Fibroblast of skin of abdomen (primary cell): ENCODE measurements at places on chromosomes 1 and 21.

DNA sequence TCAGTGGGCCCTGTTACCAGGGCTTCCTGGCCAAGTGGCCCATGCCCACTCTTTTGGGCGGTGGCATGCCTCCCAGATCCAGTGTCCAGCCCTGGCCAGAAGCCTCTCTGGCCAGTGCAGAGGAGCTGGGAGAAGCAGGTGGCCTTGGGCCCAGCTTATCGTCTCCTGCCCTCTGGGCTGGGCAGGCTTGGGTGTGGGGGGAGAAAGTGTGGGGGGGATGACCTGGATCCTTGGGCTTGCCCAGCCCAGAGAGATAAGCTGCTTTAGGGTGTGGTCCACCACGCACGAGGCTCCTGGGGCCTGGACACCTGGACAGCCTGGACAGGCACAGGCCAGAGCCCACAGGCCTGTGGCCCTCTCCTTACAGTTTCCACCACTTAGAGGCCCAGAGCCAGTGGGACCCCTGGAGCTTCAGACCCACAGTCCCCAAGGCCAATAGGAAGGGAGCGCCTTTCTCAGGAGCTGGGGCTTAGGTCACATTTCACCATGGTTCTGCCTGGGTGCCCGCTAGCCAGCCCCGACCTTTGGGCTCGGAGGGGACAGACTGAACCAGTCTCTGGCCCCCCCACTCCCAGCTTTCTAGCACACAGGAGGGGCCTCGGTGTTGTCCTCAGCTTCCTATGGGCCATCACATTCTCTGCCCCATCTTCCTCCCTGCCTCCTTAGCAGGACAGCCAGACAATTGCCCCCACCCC is 1.8 kb downstream of the ESPN start:
- DNase-seq, result no peak

- no peak for DNase-seq
Observed at GRCh38 chr1:185534801-185535200, 199.4 kb upstream of the HMCN1 start.

GRCh38 chr1:82388679-82389078 is 587.9 kb downstream of the ADGRL2 start:
- DNase-seq, result peak; percentile 78

DNA sequence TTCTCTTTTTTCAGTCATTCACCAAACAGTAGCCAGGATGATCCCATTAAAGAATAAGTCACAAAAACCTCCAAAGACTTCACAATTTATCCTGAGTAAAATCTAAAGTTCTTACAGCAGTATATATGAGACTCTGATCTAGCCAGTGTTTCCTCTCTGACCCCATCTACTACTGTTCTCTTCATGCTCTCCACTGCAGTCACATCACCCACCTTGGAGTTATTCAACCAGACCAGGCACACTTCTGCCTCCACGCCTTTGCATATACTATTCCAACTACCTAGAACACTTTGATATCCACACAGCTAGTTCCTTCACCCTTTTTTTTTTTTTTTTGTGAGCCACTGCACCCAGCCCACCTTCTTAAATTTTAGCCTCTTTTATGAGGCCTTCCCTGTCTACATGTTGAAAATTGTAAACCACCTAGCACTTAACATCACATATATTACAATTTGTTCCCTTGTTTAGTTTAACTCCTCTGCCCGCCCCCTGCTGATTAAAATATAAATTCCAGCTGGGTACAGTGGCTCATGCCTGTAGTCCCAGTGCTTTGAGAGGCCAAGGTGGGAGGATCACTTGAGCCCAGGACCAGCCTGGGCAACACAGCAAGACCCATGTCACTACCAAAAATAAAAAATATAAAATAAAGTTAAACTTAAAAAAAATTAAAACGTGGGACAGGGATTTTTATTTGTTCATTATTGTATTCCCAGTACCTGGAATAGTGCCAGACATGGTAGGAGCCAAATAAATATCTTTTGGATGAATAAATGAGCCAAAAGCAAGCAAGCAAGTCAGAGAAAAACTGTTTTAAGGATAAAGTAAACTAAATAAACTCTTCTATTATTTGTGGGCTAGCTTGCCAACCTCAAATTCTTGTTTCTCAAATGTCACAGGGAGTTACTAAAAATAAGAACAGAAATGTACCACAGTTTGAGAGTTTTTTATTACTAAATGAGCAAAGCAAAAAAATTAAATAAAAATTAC is 35.2 kb upstream of the MUTYH start:
- no peak for DNase-seq

GRCh38 chr1:12345350-12346217 is 115.8 kb downstream of the VPS13D start:
- DNase-seq, result no peak

DNA sequence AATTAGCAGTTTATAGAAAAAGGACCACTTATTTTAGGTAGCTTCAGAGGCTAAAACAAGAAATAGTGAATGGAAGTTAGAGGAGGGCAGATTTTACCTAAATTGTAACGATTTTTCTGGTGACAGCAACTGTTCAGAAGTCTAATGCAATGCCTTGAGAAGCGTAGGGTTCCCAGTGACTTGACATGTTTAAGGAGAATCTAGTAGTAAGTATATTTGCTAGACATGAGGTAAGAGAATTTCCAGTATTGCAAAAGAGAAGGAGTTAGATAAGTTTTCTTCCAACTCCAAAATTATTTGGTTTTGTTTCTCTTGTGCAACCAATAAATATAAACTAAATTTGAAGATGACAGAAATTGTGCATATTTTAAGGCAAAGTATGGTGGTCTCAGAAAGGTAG is 140.0 kb downstream of the SMYD3 start:
- DNase-seq, result no peak

- DNase-seq, result peak; percentile 23
Observed at GRCh38 chr1:173043253-173043652, 7.5 kb downstream of the TNFSF18 start.

DNA sequence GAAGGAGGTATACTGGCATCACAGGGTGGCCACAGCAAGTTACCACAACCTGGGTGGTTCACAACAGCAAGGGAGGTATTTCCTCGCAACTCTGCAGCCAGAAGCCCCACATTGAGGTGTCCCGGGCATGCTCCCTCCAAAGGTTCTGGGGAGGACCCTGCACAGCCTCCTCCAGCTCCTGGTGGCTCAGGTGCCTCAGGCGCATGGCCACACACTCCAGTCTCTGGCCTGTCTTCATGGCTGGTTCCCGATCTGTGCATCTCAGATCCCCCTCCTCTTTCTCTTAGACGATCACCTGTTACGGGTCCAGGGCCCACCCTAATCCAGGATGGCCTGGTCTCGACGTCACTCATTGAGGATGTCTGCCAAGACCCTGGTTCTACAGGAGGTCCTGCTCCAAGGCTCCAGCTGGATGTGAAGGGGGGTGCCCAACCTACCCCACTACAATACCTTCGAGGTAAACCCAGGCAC is 6.7 kb upstream of the ARF1 start:
- DNase-seq, result no peak

GRCh38 chr1:244422174-244422573 is 29.5 kb downstream of the ADSS2 start:
- DNase-seq, result no peak

GRCh38 chr1:114490274-114490693 is 20.7 kb downstream of the TRIM33 start:
- DNase-seq, result no peak

DNA sequence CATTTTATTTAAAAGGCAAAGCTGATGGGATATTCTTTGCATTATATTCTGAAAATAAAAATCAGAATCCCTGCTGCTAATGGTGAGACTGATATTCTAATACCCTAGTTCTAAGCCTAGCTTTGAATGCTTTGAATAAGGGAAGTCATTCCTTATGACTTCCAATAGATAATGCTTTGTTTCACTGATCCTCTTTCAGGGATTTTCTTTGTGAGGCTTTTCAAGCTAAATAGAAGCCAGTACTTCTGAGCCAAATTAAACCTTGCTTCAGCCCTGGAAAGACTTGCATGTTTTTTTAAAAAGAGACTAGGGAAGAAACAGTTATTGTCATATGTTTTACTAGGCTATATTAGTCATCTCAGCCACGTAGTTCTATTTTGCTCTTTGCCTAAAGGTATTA is 68.5 kb upstream of the CACYBP start:
- DNase-seq, result no peak

GRCh38 chr1:236345728-236346127 is 48.4 kb upstream of the EDARADD start:
- no peak for DNase-seq

GRCh38 chr1:10643607-10644306 is 152.7 kb downstream of the CASZ1 start:
- DNase-seq, result no peak

DNA sequence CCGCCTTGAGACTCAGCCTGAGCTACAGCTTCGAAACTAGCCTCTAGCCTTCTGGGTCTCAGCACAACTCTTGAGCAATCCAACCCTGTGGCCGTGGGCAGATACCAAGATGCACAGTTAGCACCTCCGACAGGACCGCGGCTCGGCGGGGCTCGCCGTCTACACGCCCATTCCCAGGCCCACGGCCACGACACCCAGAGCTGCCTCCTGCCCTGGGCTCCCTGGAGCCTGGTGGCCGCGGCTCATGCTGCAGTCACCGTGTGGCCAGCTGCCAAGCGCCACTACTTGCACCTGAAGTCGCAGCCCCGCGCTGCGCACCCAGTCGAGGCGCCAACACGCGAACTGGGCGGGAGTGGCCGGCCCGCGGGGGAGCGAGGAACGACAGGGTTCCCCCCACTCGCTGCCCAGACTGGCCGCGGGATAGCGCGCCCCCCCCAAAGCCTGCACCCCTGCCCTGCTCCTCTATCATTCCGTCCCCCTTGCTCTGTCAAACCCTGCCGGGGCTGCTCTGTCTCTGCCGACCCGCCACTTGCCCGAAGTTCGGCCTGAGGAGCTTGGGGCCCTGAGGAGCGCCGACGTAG is 729 bp upstream of the CDCA8 start:
- peak; percentile 11 for DNase-seq

- no peak for DNase-seq
Observed at GRCh38 chr21:27421654-27422053, 454.8 kb upstream of the ADAMTS5 start.

DNA sequence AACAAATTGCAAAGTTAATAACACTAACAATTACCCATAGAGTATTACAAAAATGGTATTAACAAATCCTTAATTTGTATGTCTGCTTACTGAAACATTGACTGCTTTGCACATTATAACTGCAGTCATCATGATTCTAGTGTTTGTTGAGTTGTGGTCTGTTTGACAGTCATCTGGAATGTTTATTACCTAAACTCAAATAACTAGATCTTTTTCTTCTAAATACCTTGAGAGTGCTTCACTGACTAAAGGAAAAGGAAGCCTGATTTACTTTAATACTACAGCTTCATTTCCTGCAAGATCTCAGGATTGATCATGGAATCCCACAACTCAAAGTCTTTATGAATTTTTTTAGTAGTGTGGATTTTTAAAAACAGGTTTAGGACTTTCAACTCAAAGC is 70.0 kb downstream of the HMCN1 start:
- peak; percentile 71 for DNase-seq

GRCh38 chr1:84271441-84272151 is 29.9 kb upstream of the SAMD13 start:
- DNase-seq, result peak; percentile 35

DNA sequence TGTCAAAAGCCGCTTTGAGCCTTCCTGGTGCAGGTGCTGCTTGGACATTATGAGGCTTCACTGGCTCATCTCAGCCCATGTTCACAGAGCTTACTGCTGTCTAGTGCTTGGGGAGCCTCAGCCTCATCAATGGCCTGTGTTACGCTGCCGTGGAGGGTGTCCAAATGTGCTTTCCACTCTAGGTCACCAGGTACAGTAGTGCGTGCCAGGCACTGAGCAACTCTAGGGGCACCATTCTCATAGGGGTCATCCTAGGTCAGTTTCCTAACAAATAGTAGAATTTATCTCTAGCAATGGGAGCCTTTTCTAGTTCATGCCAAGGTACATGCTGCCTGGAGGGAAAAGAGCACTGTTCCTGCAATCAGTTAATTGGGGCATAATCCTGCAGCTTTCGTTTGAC is 193.8 kb downstream of the DYRK1A start:
- DNase-seq, result no peak
